ENCODE measurements at places on chromosomes 2 and 18. TPM values are rescaled to one million over a fixed set of nuclear protein-coding genes. Genes with fewer than 3 reads are reported as not detected.

- DNase-seq: no peak
Observed at GRCh38 chr2:224272237-224272910, 129.5 kb downstream of the FAM124B start.

The KLHL14 gene
- total RNA-seq: 0.45 TPM

GRCh38 chr2:122883849-122884248 is 1128.4 kb downstream of the TSN start:
- DNase-seq: no peak

The LYG2 gene
- total RNA-seq: not detected

- DNase-seq: no peak
Observed at GRCh38 chr2:230267556-230267955, 42.0 kb downstream of the SP140 start.

GRCh38 chr18:48975120-48975816 is 24.5 kb upstream of the SMAD7 start:
- DNase-seq: no peak

DNA sequence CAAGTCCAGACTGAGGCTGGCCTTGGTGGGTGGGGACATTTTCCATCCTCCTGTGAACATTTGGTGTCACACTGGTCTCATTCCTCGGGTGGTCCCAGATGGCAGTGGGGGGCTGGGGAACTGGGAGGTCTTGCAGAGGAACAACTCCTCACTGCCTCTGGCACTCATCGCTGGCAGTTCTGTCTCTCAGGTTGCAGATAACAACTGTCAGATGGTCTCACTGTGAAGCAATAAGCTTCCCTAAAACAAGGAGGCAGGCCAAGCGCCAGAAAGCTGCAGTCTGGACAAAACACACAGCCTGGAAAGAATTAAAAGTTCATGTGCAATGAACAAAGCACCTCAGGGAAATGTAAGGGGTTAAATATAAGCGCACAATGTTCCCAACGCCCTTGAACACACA is 78.1 kb downstream of the IRS1 start:
- DNase-seq: no peak

The ZSCAN30 gene
- total RNA-seq: 13.2 TPM

GRCh38 chr2:225820826-225821225 is 421.3 kb downstream of the NYAP2 start:
- no peak for DNase-seq

DNA sequence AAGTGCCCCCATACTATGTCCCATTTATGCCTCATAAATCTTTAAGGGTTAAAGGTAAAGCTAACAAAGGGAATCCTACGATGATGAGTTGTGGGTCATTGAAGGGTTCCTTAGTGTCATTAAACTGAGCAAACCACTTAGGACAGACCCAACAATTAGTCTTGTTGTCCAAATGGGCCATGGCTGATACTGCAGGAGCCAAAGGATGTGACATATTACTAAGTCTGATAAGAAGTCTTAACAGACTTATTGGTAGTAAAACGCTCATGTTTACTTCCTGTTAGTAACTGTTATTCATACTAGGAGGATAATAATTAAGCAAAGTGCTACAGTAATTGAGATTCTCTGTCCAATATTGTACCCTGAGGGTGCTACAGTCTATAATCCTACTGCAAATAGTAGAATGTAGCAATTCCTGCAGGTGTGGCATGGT is 96.8 kb downstream of the PTPN4 start:
- no peak for DNase-seq

The CFAP53 gene
- total RNA-seq: 0.16 TPM
